ACHN (cell line): ENCODE measurements at places on chromosomes 7 and 10.
A peak's percentile ranks its signal among the peaks of the same experiment; 100 is the strongest.

- DNase-seq, result no peak
Observed at GRCh38 chr7:25619963-25620799, 391.9 kb upstream of the NPVF start.

DNA sequence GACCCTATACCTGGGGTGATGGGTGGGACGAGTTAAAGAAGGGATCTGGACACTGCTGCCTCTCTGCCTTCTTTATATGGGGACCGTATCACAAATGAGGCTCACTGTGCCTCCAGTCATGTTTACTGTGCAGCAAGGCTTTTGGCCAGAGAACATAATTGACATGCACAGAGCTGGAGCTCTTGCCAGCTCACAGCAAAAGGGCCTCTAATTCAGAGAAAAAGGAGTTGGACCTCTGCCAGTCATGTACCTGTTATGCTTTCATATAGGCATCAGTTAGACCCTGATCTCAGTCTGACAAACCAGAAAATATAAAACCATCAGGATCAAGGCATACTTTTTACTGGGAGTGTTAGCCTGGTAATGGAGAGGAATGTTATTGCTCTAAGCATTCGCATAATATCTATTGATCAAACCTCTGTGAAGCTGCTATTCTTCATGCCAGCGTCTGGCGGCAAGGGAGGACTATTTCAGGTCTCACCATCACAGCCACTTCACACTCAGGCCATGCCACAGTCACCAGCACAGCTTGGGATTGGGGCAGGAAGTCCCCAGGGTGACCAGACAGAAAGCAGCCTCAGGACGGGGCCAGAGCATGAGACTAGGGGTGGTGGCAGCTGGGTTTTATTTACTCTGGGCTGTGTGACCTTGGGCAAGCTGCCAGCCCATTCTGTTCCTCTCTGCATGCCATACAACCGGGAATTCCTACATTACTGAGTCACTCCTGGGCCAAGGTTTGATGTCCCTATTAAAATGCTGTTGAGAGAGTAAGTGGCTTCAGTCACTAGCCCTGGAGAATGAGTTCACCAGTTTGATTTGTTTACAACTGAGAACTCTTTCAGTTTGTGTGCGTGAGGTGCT, 90.1 kb downstream of the NPSR1 start:
- DNase-seq, result peak; percentile 96

DNA sequence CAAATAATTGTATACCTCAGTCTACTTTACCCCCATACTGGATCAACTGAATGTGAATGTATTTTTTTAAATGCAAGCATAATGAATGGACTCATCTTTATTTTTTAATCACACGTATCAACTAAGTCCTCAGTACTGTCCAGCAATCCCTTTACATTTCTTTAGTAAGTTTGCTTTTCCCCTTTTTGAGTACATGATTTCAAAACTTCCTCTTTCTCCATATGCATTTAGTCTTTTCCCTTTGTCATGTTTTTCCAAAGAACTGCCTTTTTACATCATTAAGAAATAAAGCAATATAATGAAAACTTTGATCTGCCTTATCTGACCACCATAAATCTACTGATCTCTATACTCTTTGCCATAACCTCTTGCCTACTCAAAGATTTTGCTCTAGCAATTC, 182.5 kb upstream of the AKR1E2 start:
- no peak for DNase-seq

DNA sequence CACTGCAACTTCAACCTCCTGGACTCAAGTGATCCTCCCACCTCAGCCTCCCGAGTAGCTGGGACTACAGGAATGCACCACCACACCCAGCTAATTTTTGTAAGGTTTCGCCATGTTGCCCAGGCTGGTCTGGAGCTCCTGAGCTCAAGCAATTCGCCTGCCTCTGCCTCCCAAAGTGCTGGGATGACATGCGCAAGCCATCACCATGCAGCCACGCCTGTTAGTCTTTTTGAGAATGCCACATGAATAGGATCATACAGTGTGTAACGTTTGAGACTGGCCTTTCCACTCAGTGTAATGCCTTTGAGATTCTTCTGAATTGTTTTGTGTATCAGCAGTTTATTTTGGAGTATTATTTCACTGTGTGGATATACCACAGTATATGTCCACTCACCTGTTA, 75.7 kb upstream of the MSRB2 start:
- DNase-seq, result no peak

DNA sequence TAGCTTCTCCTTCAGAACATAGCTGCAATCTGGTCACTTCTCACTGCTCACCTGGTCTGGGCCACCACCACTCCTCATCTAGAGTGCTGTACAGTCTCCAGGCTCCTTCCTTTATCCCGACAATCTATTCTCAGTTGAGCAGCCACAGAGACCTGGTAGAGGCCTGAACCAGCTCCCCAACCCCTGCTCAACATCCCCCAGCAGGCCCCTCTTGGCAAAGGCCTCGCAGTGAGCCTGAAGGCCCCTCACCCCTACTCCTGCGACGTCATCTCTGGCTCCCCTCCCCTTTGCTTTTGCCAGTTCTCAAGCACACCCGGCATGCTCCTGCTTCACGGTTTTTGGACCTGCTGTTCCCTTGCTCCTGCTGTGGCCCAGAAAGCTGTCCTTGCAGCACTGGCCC, 113.9 kb downstream of the ARHGAP22 start:
- DNase-seq, result no peak
